ENCODE measurements at places on chromosomes 12 and 14.

GRCh38 chr14:77099425-77100167 lies 1.5 kb downstream of the CIPC start:
- H3K27ac ChIP-seq, result peak overlapping the region; percentile 96
- H3K4me1 ChIP-seq, result peaks cover 10% of the 10 kb centered on the region
- H3K36me3 ChIP-seq, result no peaks in the 10 kb centered on the region
- peak overlapping the region; percentile 93 for H3K4me3 ChIP-seq
- H3K27me3 ChIP-seq, result no peaks in the 10 kb centered on the region

- no peak overlapping the region for H3K4me3 ChIP-seq
- DNase-seq, result no peak
- H3K36me3 ChIP-seq, result no peaks in the 10 kb centered on the region
- no peaks in the 10 kb centered on the region for H3K4me1 ChIP-seq
Observed at GRCh38 chr14:29028973-29029582, 262.5 kb downstream of the FOXG1 start.

DNA sequence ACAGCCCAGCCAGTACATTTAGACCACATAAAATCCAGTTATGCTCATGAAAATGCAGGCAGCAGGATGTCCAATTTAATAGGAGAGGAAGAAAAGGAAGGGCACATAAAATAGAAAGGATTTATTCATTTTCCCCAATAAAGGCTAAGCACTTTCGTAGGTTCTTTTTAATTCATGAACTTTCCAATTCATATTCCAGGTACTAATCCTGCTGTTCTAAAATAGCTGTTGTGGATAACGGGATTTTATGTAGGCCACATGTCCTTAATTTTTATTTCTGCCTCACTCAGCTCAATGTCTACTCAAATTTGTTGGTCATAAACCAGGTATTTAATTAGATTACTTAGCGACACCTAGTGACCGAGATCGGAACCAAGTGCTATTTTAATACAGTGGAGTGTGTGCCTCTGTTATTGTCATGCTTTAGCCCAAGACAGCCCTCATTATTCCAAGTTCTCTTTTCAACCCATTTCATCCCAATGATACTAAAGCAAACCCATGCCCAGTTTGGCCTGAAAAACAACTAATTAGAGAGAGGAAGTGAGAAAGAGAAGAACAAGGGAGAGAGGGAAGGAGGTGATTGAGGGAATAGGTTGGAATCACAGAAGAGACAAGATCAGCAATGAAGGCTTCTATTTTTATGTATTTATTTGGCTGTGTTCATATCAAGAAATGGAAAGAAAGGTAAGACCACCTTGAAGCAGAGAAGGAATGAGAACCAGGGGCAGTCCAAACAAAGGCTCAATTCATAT lies 45.9 kb upstream of the IFNG-AS1 start:
- H3K4me3 ChIP-seq, result no peak overlapping the region
- H3K36me3 ChIP-seq, result no peaks in the 10 kb centered on the region
- peaks cover 3% of the 10 kb centered on the region for H3K4me1 ChIP-seq
- H3K27ac ChIP-seq, result peak overlapping the region; percentile 27
- H3K27me3 ChIP-seq, result no peaks in the 10 kb centered on the region

- peak; percentile 82 for DNase-seq
- H3K27me3 ChIP-seq, result no peaks in the 10 kb centered on the region
- H3K36me3 ChIP-seq, result no peaks in the 10 kb centered on the region
Observed at GRCh38 chr14:99537399-99537798, 56.2 kb downstream of the CCNK start.

GRCh38 chr14:85296456-85297210 lies 233.3 kb upstream of the FLRT2 start:
- no peak overlapping the region for H3K4me3 ChIP-seq
- no peaks in the 10 kb centered on the region for H3K36me3 ChIP-seq
- DNase-seq, result no peak
- no peaks in the 10 kb centered on the region for H3K27me3 ChIP-seq
- H3K4me1 ChIP-seq, result no peaks in the 10 kb centered on the region

DNA sequence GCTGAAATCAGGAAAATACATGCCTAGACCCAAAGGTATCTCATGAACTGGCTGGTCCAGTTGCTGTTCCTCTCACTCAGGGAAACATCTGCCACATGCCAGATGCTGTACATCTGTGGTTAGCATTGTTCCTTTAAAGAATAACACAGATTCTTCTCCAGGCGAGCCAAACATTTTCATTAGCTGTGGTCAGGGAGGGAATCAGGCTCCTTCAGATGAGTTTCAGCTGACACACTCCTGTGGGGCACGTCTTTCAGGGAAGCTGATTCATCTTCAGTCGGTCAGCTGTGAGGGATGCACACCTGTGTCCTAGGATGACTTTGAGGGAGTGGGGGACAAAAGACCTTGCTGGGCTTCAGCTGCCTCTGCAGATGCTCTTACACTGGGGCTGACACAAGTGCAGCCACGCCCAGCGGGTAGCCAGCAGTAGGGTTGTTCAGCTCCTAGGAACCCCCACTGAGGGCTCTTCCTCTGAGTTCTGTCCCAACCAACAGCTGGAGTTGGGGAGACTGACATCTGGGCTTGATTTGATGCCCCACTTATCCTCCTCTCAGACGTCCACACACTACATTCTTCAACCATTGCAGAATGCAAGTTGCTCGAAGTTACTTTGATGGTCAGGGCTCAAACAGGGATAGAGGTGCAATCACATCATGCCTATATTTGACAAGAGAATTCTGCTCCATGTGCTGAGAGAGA lies 155.0 kb downstream of the NUAK1 start:
- H3K27ac ChIP-seq, result no peak overlapping the region
- H3K27me3 ChIP-seq, result no peaks in the 10 kb centered on the region

DNA sequence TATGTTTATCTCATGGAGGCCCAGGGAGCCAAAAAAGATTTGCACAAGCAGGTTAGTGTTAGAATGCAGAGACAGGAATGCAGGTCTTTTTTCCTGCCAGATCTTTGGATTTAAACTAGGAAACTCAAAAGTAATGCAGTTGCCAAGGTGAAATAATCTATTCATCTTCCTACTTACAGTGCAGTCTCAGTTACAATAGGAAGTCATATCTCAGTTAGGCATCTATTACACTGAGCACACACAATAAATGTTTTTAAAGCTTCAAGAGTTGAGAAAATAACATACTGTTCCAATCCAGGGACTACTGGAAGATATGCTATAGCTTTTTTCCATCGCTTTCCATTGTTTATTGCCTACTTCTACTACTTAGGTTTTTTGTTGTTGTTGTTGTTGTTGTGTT lies 279.3 kb upstream of the E2F7 start:
- no peak overlapping the region for H3K27ac ChIP-seq
- no peak for DNase-seq
- H3K4me1 ChIP-seq, result no peaks in the 10 kb centered on the region
- no peaks in the 10 kb centered on the region for H3K27me3 ChIP-seq
- no peak overlapping the region for H3K4me3 ChIP-seq

- no peaks in the 10 kb centered on the region for H3K4me1 ChIP-seq
- no peak overlapping the region for H3K27ac ChIP-seq
- no peaks in the 10 kb centered on the region for H3K36me3 ChIP-seq
- no peak overlapping the region for H3K4me3 ChIP-seq
Observed at GRCh38 chr12:26857465-26858176, 24.6 kb upstream of the ITPR2 start.

DNA sequence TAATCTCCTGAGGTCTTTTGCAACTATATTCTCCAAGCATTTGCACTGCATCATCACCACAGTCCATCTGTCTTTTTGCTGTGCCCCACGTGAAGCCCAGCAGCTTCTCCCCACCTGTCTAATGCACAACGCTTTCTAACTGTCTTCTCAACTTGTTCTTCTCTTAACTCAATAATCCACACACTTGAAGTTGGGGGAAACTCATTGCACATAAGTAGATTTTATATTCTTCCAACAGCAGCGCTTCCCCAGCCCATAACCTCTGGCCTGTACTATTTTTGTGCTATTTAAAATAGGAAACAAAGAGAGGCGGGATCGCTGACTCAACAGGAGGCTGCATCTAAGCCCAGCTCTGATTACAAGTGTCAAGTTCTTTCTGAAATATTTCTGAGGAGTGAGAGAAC lies 226.7 kb downstream of the GXYLT1 start:
- H3K36me3 ChIP-seq, result no peaks in the 10 kb centered on the region
- no peak overlapping the region for H3K27ac ChIP-seq
- no peaks in the 10 kb centered on the region for H3K27me3 ChIP-seq
- no peaks in the 10 kb centered on the region for H3K4me1 ChIP-seq
- DNase-seq, result no peak

- H3K4me1 ChIP-seq, result no peaks in the 10 kb centered on the region
- H3K36me3 ChIP-seq, result no peaks in the 10 kb centered on the region
- no peak overlapping the region for H3K4me3 ChIP-seq
- no peaks in the 10 kb centered on the region for H3K27me3 ChIP-seq
- no peak for DNase-seq
Observed at GRCh38 chr12:59452746-59453145, 143.1 kb upstream of the SLC16A7 start.

- no peaks in the 10 kb centered on the region for H3K27me3 ChIP-seq
- H3K36me3 ChIP-seq, result no peaks in the 10 kb centered on the region
- H3K4me1 ChIP-seq, result no peaks in the 10 kb centered on the region
- no peak overlapping the region for H3K4me3 ChIP-seq
- H3K27ac ChIP-seq, result peak overlapping the region; percentile 55
- DNase-seq, result peak; percentile 35
Observed at GRCh38 chr14:31582286-31582691, 21.1 kb downstream of the NUBPL start.

DNA sequence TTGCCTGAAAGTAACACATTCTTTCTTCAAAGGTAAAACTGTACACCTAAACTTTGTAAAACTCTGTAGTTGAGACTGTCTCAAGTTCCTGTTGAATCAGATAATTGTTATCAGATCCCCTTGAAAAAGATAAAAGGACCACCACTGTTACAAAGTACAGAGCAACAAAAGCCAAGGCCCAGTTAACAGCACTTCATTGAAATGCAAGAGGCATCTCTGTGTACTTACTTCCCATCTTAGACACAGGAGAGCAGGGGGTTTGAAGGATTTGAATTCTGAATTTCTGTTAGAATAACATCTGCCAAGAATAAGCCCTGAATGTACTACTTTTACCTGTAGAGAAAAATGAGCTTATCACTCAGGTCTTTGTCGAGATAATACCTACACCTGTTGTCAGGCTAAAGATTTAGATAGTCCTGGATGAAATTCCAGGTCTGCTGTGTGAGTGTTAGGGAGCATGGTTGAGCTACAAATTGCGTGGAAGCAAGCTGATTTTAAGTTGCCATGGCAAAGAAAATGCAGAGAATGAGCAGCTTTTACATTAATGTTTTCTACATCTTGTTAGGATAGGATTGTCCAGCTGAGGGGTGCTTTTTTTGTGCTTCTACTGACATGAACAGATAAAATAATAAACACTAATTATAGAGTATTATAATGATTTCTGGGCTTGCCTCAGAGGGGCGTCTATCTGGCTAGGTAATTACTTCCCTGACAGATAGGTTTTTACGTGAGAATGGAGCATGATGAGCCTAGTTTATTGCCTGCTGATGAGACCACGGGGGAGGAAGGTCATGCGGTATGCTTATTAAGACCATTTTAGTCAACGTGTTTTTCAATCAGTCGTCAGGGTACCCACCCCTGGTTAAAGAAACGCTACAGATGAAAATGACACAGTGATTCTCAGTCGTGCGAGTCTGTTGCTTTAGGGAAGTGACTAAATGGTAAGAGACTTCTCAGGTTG lies 309.2 kb downstream of the PAWR start:
- no peaks in the 10 kb centered on the region for H3K27me3 ChIP-seq
- no peaks in the 10 kb centered on the region for H3K36me3 ChIP-seq
- no peak for DNase-seq

GRCh38 chr12:85747941-85748495 lies 88.2 kb downstream of the RASSF9 start:
- no peak overlapping the region for H3K27ac ChIP-seq
- no peaks in the 10 kb centered on the region for H3K27me3 ChIP-seq
- no peaks in the 10 kb centered on the region for H3K4me1 ChIP-seq
- H3K36me3 ChIP-seq, result no peaks in the 10 kb centered on the region
- no peak for DNase-seq

DNA sequence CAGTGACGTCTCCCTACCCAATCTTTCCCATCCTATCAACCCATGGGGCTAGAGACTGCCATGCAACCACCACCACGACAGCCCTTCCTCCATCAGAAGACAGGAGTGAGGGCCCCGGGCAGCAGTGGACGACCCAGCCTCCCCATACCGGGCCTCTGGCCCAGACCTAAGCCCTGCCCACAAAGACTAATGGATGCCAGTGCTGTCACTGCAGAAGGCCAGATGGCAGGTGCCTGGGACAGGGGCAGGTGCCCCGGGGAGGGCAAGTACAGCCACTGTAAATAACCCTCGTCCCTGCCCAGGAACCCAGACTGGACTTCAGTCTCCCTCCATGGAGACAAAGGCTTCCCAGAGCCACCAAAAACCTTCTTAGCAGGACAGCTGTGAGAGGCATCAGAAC lies 20.3 kb upstream of the HSPB8 start:
- H3K36me3 ChIP-seq, result no peaks in the 10 kb centered on the region
- H3K27ac ChIP-seq, result no peak overlapping the region
- H3K27me3 ChIP-seq, result no peaks in the 10 kb centered on the region
- no peaks in the 10 kb centered on the region for H3K4me1 ChIP-seq
- H3K4me3 ChIP-seq, result no peak overlapping the region

- no peaks in the 10 kb centered on the region for H3K4me1 ChIP-seq
- H3K4me3 ChIP-seq, result no peak overlapping the region
- no peaks in the 10 kb centered on the region for H3K36me3 ChIP-seq
- H3K27me3 ChIP-seq, result no peaks in the 10 kb centered on the region
- no peak for DNase-seq
Observed at GRCh38 chr12:104423273-104423672, 33.5 kb upstream of the CHST11 start.

DNA sequence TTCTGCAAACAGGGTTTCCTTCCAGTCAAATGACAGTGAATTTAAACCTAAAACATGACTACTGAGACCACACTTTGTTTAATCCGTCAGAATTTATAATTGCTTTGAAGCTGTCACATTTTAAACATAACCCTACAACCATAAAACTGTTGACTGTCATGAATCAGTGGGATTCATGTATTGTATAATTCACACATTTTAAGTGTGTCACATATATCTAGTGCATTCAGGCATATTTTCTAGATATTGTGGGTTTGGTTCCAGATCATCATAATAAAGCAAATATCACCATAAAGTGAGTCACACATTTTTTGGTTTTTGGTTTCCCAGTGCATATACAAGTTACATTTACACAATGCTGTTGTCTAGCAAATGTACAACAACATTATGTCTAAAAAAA lies 304.4 kb downstream of the TMEM132D start:
- H3K27me3 ChIP-seq, result no peaks in the 10 kb centered on the region
- no peaks in the 10 kb centered on the region for H3K36me3 ChIP-seq
- no peak for DNase-seq
- no peaks in the 10 kb centered on the region for H3K4me1 ChIP-seq

Measured in uterus (tissue), 4 donors.